NCI-H2171 treated with DMSO at 0.1 percent for 48 hours (cell line): ENCODE measurements at places on chromosomes 6 and 20.

DNA sequence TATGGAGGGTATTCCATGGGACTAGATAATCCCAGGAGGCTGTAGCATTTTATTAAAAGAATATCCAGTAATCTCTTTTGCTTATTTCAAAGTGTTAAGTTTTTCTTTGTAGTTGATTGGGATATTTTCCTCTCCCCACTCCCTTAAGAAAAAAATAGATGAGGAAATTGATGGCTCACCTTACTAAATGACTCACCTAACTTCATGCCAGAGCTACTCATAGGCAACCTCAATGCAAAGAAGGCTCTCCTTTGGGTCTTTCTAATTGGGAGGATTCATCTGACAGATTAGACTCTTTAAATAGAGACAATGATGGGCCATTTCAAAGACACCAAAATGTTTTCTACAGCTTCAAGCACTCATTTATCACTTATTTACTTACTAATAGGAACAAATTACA lies 528.5 kb upstream of the BTBD3 start:
- no peak for DNase-seq

- DNase-seq: no peak
These were observed 96.9 kb downstream of the TCP11 start for GRCh38 chr6:35044145-35044745.

GRCh38 chr6:111445861-111446267 lies 37.2 kb downstream of the REV3L start:
- DNase-seq: no peak

DNA sequence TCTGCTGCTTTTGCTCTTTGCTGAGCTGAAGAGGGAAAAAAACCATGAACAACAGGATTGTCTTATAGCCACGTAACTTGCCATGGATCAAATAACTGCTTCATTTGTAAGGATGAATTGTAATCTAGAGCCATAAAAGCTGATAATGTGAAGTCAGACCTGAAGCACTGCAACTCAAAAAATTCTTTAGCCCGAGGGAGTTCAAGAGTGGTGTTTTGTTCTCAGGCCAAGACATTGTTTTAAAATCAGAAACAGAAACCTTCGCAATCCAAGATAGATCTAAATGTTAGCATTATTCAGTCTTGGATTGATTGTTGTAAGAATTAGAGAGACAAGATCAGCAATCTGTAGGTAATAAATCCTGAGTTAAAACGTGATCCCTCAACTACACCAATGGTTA lies at the start of gene TRAPPC3L:
TRAPPC3L (minus strand) TSS at position 34 of the 400 bp plus-strand sequence. CDS start 170 bp downstream, outside the sequence.
- DNase-seq: no peak

DNA sequence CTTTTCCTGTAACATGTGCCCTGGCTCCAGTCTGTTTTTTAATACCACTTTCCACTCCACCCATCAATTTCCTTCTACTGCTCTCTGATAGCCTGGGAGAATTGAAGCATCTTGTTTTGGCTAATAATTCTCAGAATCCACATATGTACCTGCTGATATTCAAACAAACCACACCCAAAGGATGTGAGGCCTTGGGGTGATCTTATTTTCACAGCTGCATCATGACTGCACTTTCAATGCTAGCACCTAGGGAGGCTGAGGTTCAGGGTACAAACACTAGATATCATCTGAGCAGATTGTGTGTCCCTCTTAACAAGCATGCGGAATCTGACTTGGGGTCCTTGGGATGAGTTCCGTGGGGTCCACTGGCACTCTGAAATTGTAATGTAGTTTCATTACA lies 12.7 kb downstream of the FNDC1 start:
- no peak for DNase-seq

DNA sequence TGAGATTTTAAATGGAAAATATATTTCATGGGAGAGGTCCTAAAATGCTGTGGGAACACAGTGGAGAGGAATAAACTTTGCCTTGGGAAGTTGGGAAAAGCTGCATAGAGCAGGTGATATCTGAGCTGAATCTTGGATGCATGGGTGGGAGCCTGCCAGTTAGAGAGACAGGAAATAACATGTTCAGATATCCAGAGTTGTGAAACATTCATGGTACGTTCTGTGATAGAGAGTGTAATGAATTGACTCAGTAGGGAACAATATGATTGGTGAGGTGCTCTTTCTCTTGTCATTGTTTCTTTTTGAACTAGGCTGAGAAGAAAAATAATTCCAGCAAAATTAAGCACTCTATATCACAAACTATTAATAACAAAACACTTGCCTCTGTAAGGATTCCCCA lies 72.8 kb downstream of the RPS12 start:
- no peak for DNase-seq

GRCh38 chr20:38345643-38346042 lies 639 bp upstream of the LBP start:
- no peak for DNase-seq

DNA sequence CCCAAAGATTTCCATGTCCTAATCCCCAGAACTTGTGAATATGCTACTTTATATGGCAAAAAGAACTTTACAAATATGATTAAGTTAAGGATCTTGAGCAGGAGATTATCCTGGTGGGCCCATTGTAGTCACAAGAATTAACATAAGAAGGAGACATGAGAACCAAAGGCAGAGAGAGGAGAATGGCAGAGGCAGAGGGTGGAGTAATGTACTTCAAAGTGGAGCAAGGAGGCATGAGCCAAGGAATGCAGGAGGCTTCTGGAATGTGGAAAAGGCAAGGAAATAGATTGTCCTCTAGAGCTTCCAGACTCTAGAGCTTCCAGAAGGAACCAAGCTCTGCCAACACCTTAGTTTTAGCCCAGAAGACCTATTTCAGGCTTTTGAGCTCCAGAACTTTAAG lies 147.4 kb downstream of the MOXD1 start:
- DNase-seq: no peak

DNA sequence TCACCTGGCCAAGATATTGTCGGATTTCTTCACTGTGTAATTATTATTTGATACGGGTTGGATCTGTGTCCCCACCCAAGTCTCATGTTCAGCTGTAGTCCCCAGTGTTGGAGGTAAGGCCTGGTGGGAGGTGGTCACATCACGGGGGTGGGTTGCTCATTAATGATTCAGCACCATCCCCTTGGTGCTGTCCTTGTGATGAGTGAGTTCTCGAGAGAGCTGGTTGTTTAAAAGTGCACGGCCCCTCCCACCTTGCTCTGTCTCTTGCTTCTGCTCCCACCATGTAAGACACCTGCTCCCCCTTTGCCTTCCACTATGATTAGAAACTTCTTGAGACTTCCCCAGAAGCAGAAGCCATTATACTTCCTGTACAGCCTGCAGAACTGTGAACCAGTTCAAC lies 173.9 kb upstream of the PMEPA1 start:
- no peak for DNase-seq

DNA sequence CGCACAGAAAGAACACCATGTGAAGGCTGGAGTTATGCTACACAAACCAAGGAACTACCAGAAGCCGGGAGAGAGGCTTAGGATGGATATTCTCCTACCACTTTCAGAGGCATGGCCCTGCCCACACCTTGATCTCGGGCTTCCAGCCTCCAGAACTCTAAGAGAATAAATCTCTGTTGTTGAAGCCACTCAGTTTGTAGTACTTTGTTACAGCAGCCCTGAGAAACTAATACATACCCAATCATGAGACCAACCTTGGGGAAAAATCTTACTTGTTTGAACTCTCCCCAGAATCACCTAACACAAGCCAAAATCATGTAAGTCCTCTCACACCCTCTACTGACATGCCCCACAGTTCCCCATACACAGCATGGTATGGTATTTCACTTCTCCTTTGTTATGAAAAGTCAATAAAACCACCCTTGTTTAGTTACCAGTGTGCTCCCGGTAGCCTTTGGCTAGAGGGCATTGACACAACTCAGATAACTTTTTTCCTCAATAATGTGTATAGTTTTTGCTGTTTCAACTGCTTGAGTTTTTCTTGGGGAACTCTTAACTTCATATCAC lies 40.7 kb upstream of the SLC2A12 start:
- DNase-seq: no peak

GRCh38 chr6:38415231-38416005 lies 224.3 kb downstream of the BTBD9 start:
- DNase-seq: no peak

DNA sequence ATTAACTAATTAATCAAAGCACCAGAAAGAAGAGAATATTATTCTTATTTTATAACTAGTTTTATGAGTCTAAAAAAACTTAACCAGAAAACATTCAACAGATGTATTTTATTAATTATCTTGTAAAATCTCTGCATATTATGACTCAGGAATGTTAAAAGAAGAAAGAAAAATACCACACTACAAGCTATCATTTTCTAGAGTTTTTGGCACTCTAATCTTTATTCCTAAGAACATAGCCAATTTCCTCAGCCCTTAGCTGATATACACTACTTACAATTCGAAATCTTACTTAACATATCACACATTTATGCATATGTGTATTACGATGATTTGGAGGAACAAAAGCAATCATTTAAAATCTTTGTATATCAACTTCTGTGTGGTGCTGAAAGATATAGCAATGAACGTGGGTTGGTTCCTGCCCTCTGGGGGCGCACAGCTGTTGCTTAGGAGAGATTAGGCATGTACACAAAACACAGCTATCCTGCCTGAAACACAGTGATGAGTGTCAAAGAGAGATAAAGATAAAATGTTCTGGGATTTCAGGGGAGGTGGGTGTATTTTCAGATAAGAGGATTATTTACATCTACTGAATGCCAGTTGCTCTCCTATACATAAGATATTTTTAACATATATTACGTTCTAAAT lies 404.5 kb downstream of the SYNE1 start:
- no peak for DNase-seq

DNA sequence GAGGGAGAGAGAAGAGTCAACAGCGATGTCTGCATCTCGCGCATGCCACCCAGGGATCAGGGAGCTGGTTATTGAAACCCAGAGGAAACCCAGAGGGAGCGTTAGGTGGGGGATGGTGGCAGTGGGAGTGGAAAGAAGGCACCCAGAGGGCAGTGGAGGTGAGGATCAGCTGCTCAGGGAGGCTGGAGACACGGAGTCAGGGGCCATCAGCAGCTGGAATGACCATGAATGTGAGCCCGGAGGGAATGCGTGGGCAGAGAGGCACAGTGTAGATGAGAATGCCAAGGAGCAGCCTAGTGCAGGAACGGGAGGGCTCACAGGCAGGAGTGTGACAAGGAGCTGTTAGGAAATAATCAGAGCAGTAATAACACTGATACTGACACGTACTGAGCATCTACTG lies 36.2 kb downstream of the RSPO4 start:
- DNase-seq: no peak

- DNase-seq: no peak
These were observed 216.5 kb upstream of the TENT5A start for GRCh38 chr6:81969011-81969410.

DNA sequence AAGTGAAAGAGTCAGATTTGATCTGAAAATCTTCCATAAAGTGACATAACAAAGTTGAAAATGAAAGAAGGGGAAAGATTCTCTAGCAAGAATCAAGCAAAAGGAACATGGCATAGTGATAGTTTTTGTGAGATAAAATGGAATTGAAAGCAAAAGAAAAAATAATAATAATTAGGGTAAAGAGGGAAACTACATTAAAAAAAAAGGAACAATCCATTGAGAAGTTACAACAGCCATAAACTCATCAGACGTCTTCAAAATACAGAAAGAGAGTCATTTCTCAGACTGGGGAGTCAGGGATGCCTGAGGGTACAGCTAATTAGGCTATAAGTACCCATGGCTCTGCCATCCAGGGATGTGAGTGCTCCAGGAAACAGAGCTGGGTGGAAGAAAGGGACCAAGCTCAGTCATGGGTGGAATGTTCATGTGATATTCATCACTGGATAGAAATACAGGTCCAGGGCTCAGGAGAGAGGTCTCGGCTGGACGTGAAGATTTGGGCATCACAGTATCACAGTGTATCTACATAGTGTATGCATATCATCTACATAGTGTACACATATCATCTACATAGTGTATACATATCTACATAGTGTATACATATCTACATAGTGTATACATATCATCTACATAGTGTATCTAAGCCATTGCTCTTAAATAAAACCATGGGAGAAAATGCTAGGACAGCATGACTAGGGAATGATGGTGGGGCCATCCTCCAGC lies 29.4 kb downstream of the DUSP22 start:
- no peak for DNase-seq

DNA sequence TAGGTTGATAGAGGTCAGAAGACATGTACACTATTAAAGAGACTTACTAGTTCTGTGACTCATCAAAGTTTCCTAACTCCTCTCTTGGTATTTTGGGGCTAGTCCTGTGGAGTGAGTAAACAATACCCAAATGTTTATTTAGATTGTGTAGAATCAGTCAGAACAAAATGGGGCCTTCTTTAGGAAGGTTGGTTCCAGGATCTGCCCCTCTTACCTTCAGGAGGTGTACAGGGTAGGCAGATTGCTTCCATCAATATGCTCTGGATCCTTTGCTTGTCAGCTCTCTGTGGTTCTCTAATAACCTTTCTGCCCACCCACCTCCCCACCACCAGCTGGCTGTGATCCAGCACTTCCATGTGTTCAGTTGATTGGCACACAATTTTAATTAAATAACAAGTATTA lies 107.0 kb downstream of the POPDC3 start:
- DNase-seq: no peak

DNA sequence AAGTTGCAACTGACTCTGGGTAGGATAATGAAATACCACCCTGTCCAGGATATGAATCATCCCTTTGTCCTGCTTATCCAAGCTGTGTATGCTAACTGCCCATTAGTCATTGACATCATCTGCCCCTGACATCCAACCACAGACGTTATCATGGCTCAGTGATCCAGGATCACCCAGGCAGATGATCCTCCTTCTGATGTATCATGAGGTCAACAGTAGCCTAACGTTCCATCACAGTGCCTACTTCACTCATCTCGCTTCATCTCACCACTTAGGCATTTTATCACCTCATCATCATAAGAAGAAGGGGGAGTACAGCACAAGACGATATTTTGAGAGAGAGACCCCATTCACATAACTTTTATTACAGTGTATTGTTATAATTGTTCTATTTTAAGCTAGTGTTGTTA lies 13.4 kb upstream of the BTN3A2 start:
- no peak for DNase-seq

- DNase-seq: no peak
These were observed 90.2 kb upstream of the TOX2 start for GRCh38 chr20:43824309-43825050.

DNA sequence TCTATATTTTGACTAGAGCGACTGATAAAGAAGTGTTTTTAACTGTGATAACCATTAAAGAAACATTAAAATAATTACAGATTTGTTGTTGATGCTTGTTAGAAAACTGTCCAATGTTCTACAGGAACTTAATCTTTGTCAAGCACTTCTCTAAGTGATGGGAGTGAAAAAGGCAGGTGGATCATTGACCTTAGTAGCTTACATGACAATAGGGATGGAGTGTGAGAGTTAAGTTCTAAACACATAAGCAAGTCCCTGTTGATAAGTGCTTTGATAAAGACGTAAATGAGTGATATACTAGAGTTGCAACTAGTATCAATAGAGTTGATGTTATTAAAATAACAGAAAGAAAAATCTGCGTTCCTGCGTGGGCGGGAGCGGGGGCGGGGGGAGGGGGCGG lies 931.5 kb upstream of the EPHA7 start:
- DNase-seq: no peak

DNA sequence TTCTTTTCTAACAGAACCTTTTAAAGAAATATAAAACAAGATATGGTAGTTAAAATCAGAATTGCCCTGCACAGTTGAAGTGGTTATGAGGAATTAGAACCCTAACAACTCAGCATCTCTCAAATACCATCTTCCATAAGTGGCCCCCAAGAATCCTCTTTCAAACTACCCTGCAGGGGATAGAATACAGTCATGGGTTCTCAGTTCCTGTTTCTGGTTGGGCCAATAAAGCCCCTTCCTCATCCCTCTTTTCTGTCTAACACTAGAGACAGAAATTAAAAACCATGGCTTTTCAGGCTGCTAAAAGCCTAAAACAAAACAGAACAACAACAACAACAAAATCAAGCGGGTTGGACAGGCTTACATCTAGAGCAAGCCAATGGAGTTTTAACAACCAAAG lies 6.7 kb upstream of the LCA5 start:
- DNase-seq: no peak
